Epithelial cell of proximal tubule (primary cell): ENCODE measurements at places on chromosomes 4 and X. TPM values are rescaled to one million over a fixed set of nuclear protein-coding genes. Genes with fewer than 3 reads are reported as not detected.

- no peak for DNase-seq
Observed at GRCh38 chrX:112867570-112867969, 26.9 kb upstream of the AMOT start.

DNA sequence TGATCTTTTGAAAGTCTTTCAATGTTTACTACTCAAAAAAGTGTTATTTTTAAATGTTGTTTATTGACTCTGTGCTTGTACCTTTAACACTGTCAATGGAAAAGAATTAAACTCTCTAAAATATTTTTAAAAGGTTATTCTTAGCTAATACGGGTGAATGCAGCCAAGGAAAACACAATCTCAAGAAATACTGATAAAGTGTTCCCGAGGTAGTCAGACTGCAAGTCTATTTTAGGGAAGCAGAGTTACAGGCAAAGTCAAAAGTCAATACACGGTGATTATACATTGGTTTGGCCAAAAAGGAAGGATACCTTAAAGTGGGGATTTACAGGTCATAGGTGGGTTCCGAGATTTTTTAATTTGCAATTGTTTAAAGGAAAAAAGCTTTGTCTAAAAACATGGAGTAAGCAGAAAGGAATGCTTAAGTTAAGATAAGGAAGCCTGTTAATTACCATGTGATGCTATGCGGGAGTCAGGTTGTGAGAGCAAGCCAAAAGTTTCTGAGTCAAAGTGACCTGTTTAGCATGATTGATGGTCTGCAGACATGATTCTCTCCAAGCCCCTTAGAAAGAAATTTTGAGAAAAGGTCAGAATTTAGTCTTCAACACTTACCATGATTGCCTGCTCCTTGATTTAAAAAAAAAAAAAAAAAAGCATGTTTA, 288.4 kb downstream of the KLHL4 start:
- DNase-seq = no peak

MAMLD1 gene
- 1.5 and 2.5 TPM in 2 replicates for total RNA-seq

DNA sequence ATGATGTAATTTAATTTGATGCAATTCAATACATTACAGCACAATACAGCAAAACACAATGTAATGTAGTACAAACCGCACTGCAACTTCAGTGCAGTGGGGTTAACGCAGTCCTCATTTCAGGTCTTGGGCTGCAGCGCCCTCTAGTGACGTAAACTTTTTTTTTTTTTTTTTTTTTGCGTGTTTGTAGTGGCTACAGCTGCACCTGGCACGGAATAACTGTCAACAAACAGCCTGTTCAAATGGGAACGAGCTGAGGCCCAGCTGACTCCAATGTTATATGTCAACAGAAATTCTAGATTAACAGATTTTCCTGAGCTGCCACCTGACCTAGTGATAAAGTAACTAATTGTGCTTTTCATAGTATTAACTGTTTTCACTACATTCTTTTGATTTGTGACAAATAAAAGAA, 33.5 kb upstream of the RASSF6 start:
- no peak for DNase-seq

GRCh38 chr4:89753601-89754066, 83.3 kb downstream of the SNCA start:
- peak; percentile 99 for DNase-seq

DNA sequence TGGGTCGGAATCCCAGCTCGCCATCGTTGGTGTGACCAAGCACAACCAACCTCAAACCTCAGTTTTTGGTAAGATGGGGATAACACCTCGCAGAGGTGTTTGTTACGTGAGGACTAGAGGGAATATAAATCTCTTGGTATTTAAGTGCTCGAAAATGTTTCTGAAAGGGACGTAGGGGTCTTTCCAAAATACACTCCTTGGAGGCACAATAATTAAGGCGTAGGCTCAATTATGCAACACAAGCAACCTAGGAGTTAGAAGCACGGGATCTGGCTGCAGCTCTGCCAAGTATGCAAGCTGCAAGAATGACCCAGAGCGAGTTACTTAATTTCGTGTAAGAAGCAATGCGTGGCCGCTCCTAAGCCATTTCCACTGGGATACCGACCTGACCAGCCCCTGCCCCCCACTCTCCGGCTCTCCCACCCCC, 552 bp downstream of the ADH5 start:
- peak; percentile 83 for DNase-seq

GRCh38 chrX:132181364-132181763, 37.9 kb downstream of the RAP2C start:
- no peak for DNase-seq

TNIP3 gene
- 0.07 and 0.46 TPM in 2 replicates for total RNA-seq

- no peak for DNase-seq
Observed at GRCh38 chrX:45198301-45198700, 2.4 kb downstream of the DIPK2B start.

DNA sequence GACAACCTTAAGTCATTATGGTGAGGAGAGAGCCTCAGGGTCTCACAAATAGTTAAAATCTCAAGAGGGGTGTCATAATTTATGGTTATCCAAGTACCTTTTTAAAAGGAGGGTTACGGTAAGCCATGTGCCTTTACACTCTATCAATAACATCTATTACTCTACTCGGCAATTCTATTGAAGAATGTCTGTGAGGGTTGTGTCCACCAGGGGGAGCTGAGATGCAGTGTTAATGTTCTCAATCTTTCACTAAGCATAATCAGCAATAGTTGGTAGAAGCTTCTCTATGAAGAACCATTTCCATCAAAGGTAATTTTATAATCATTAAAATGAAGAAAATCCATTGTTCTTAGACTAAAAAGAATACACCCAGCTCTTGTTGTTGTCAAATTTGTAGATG, 457.4 kb downstream of the CENPC start:
- no peak for DNase-seq

- DNase-seq = no peak
Observed at GRCh38 chr4:6986072-6986780, 56.9 kb upstream of the TADA2B start.

GRCh38 chrX:47160781-47161180, 15.8 kb downstream of the RBM10 start:
- no peak for DNase-seq

GRCh38 chr4:165604181-165604580, 225.4 kb downstream of the CPE start:
- DNase-seq = no peak

DNA sequence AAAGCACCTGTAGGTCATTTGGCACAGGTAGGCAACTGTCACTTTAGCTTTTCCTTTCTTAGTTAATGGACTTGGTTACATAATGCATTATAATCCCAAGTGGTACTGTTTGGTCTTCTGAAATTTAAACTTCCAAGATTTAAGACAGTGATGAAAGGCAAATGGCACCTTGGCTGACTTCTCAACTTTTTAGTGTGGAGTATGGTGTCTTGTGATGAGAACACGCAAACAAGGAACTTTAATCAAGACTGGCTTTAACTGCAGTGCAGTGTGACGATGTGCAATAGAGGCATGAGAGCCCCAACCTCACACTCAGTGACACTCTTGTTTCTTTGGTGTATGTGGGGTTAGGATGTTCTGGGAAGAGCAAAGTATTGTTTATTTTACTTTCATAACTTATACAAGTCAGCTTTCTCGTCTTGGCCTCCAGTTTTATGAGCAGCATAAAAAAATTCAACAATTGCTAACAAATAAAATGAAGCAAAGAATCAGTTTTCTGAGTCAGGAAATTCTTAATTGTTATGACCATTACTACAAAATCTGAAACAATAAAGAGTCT, 171.9 kb downstream of the MAD2L1 start:
- no peak for DNase-seq
